ENCODE measurements at places on chromosomes 7 and 10.

DNA sequence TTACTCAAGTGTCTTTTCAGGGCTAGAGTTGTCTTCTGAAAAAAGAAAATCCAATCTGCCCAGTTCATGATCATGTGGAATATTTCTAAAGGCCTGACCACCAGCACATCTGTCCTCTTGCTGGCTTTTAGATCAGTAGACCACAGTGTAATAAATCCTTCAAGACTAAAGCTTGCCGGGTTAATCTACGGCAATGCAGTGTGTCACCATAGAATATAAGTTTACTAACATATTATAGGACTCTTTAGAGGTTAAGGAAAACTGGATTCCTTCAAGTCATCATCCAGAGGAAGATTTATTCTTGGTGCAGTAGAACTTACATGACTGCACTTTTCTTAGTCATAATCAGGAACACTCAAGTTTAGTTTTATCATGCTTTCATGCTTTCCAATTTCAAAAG lies 349.5 kb downstream of the SEMA3D start:
- DNase-seq = no peak

DNA sequence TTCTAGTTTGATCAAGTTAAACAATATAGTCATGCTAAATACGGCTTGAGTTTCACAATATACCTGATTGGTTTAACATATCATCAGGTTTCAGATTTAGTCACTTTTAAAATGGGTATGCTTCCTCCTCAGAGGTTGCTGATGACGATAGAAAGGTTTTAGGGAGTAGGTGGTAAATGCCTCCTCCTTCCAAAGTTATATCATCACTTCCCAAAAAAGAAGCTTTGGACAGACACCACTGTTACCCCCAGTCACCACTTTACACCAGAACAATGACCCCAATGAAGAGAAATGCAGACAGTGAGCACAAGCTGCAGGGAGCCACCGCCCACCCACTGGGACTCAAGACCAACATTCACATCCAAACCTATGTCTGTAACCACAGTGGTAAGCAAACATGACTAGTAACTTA lies 244.6 kb downstream of the SORCS1 start:
- no peak for DNase-seq

GRCh38 chr10:115974351-115974750 lies 298.7 kb downstream of the GFRA1 start:
- DNase-seq = no peak

DNA sequence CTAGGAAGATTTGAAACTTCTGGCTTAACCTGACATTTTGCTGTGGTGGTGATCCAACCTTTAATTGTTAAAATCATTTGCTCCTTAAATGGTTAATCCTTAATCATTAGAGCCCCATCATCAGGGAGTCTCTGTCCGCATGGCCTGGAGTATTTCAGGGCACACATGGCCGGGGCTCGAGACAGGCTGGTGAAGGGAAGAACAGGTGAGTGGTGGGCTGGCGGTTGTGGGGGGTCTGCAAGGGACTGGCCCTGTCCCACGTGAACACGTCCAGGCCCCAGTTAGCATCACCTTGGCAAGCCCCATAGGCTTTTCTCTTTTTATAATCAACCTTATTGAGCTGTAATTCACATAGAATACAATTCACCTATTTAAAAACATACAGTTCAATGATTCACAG lies 109.5 kb downstream of the DNAJB6 start:
- no peak for DNase-seq

DNA sequence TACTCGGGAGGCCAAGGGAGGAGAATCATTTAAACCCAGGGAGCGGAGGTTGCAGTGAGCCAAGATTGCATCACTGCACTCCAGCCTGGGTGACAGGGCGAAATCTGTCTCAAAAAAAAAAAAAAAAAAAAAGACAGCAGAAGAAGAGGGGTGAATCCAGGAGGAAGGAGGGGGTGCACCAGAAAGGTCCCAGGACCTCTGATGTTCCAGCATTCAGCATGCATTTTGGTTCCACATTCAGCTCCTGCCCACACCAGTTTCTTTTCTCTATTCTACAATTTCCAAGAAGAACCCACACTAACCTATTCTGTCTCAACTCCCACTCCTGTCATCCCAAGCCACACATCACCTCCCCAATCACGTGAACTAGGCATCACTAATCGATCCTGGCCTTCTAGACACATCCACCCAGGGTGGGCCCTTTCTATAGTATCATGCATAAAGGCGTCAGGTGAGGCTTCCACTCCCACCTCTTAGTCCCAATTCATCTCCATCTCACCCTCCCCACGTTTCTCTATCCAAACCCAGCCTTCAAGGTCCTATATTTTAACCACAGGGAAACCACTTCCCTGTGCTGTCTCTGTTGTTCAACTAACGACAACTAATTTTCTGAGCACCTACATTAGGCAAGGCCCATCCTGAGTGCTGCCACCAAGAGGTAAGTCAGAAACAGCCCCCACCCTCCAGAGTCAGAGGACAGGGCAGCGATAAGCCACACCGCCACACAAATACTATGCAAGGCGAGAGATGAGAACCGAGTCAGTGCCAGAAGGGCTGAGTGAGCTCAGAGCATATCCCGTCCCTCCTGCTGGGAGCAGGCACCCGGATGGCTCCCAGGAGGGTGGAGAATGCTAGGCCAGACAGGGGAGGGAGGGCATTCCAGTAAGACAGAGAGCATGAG lies 2.2 kb downstream of the ANXA11 start:
- peak; percentile 67 for DNase-seq

DNA sequence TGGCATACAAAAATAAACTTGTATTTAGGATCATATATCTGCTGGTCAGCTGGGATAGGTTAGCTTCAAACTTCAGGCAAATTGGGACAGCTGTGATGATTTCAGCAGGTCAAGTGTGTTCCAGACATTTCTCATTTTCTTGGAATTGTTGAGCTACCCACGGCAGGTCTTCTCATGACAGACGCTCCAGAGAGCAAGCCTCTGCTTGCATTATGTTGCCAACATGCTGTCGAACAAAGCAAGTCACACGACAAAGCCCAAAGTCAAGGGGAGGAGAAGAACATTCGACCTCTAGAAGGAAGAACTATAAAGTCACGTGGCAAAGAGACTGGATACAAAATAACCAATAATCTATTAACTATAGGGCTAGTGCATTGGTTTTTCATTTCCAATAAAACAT lies 103.5 kb downstream of the RAB18 start:
- no peak for DNase-seq

DNA sequence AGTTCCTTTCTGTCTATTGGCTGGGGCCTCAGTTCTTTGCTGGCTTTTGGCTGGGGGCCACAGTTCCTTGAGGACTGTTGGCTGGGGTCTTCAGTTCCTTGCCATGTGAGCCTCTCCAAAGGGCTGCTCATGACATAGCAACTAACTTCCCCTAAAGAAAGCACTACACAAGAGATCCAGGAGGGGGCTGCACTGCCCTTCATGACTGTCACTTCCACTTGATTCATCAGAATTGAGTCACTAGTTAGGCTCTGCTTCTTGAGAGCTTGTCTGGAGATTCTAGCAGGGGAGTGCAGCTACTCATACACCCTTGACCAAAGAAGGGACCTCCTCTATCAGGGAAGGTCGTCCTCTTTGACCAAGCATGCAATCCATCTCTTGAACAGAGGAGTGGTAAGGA lies 38.0 kb upstream of the MKX start:
- peak; percentile 24 for DNase-seq

- DNase-seq = no peak
Observed at GRCh38 chr7:26127411-26127810, 24.6 kb upstream of the NFE2L3 start.

- no peak for DNase-seq
Observed at GRCh38 chr10:97939446-97939990, 89.9 kb downstream of the GOLGA7B start.

GRCh38 chr7:1501487-1502270 lies 2.5 kb downstream of the INTS1 start:
- DNase-seq = no peak

- DNase-seq = no peak
Observed at GRCh38 chr10:112957640-112958092, 7.6 kb downstream of the TCF7L2 start.

All from activated naive CD4-positive, alpha-beta T cell treated with anti-CD3 and anti-CD28 coated beads, Interleukin-2, amount 50 U/mL, for 16 hours (primary cell).